Esophagus mucosa (tissue), 1 donor: ENCODE measurements at places on chromosomes 2 and 18. TPM values are rescaled to one million over a fixed set of nuclear protein-coding genes. Genes with fewer than 3 reads are reported as not detected.
A peak's percentile ranks its signal among the peaks of the same experiment; 100 is the strongest.

DNA sequence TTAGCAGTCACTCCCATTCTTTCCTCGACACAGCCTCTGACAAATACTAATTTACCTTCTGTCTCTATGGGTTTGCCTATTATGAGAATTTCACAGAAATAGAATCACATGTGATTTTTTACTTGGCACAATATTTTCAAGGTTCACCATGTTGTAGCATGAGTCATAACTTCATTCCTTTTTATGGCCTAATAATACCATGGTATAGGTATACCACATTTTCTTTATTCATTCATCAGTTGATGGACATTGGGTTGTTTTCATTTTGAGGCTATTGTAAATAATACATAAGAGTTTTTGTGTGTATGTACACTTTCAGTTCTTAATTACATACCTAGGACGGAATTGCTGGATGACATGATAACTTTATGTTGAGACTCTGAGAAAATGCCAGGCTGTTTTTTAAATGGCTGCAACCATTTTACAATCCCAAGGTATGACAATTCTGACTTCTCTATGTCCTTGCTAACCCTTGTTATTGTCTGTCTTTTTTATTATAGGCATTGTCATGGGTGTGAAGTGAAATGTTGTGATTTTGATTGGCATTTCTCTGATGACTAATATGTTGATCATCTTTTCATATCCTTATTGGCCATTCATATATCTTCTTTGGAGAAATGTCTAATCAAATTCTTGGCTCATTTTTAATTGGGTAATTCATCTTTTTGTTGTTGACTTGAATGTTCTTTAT is 87.9 kb downstream of the IRS1 start:
- ATAC-seq: no peak

GRCh38 chr2:24329700-24330099 is 30.6 kb downstream of the ITSN2 start:
- ATAC-seq: peak; percentile 26

The ABCG5 gene
- total RNA-seq: not detected

The VWA3B gene
- 0.40 TPM for total RNA-seq

The CYRIA gene
- 1.3 TPM for total RNA-seq

GRCh38 chr2:178846458-178846802 is 39.2 kb upstream of the TTN start:
- no peak for ATAC-seq

The CBLN2 gene
- not detected for total RNA-seq

GRCh38 chr18:69002233-69002632 is 204.4 kb downstream of the CCDC102B start:
- ATAC-seq: no peak
